NCI-H345 (cell line): ENCODE measurements at places on chromosomes 5 and 9.

DNA sequence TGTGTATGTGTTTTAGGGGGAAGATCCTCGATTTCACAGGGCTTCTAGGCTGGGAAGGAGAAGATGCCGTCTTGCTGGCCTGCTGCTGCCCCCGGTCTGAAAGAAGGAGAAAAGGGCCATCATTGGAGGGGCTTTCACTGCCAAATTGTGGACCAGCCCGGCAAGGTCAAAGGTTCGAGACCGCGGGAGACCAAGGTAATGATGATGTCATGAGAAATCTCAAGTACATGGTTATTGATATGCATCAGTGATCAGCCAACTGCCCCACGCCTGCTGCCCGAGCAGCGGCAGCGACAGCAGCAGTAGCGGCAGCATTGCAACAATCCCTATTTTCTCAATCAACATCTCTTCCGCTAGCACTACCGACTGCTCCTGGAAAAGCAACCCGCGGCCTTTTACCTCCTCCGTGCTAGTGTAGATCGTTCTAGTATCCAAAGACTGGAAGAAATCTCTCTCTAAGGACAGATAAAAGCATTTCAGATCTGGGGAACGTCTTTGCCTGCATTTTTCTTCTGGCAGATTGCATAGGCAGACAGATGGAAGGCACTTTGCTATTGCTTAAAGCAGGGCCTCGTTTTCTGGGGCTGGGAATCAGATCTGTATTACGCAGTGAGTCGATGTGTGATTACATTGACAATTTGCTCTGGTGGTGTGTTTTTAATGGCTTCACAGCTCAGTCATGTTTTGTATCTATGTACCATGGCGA, 215.3 kb downstream of the MEF2C start:
- no peak for DNase-seq

DNA sequence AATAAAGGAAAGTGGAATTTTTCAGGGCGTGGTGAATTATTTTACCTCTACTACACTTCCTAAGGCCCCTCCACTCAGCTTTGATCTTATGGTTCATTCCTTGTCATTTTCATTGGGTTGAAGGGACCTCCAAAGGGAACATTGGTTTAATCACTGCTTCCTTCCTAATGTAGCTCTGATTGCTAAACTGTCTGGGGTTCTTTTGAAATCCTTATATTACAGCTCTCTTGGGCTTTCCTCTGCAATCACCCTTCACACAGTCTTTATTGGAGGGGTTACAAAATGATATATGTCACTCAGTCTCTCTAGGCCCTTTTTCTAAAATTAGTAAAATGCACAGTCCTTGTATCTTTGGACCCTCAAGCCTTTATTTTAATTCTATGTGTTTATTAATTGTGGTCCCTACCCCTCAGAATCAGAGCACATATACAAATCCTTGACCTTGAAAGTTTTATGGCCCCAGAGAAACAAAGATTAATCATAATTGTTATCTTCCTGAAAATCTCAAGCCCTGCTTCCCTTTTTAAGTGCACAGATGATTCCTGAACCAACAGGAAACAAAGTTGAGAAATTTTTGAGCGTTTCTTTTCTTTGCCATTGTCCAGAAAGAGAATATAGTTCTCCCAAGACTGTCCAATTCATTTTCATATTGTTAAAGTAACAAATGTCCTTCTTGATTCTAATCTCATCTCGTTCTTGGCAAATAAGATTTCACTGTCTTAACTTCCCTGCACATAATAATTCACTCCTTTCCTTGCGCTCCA, 330.0 kb downstream of the ARRDC3 start:
- DNase-seq, result no peak

DNA sequence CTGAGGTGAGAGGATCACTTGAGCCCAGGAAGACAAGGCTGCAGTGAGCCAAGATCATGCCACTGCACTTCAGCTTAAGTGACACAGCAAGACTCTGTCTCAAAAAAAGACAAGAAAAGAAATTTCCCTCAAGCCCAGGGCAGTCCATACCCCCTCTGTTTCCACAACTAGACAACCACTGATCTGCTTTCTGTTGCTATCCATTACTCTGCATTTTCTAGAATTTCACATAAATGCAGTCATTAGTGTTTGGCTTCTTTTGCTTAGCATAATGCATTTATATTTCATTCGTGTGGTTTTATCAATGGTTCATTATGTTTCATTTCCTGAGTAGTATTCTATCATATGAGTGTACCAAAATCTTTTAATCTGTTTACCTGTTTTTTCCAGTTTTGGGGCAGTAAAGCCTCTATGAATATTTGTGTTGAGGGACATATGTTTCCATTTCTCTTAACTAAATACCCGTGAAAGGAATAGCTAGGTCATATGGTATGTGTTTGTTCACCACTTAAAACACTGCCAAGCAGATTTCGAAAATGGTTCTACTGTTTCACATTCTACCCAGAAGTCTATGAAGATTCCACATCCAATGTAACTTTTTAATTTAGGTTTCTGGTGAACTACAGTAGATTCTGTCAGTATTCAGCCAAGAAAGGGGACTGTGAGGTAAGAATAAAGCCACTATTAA, 271.8 kb downstream of the ZNF608 start:
- DNase-seq, result no peak

- no peak for DNase-seq
These were observed 109.3 kb downstream of the CRB2 start for GRCh38 chr9:123465304-123465703.

- DNase-seq, result no peak
These were observed 137.0 kb downstream of the PAX5 start for GRCh38 chr9:36897019-36897418.

GRCh38 chr9:15831384-15831783, 278.5 kb downstream of the CCDC171 start:
- DNase-seq, result no peak

DNA sequence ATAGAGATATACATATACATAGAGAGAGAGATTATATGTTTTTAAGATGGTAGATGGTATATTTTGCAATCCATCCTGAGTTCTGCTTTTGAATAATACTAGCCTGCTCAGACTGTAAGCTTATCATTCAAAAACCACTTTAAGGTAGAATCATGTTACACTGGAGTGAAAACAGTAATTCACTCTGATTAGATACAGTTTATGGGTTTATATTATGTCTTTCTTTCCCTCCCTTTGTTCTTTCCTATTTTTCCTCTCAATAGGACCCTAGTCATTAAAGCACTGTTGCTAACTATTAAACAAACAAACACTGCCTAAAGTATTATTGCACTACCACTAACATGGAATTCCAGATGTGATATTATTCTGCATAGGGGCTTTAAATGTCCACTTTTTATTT, 202.0 kb downstream of the ADAMTSL1 start:
- no peak for DNase-seq

DNA sequence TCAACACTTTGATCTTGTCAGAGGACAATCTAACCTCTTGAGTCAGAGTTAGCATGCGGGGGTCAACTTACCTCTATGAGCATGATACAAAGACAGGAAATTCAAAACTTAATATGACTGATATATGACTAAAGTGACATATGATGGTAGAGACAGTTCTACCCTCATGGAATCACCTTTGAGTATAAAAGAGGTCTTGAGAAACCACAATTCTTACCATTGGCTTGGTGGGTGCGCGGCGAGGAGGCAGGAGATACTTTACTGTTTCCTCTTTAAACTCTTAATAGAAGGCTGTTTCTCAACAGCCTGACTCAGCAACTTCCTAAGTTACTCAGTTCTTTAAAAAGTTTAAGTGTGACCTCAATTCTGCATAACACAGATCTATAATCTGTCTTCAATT, 372.8 kb downstream of the KIAA0825 start:
- DNase-seq, result no peak

GRCh38 chr5:129204525-129204924, 110.0 kb downstream of the ISOC1 start:
- no peak for DNase-seq

- no peak for DNase-seq
These were observed 7.4 kb upstream of the SPDL1 start for GRCh38 chr5:169576181-169576598.
